ENCODE measurements at places on chromosomes 11 and 22. TPM values are rescaled to one million over a fixed set of nuclear protein-coding genes. Genes with fewer than 3 reads are reported as not detected.

- DNase-seq, result no peak
Measured at GRCh38 chr11:46207270-46207669, 70.2 kb upstream of the CREB3L1 start.

GRCh38 chr11:86313793-86314192 is 11.8 kb downstream of the HIKESHI start:
- DNase-seq, result no peak

CHST1 gene
- 0.57 TPM for total RNA-seq

CNTF gene
- total RNA-seq, result 3.5 TPM

- DNase-seq, result peak; percentile 79
Measured at GRCh38 chr11:61996933-61997332, 29.5 kb upstream of the FTH1 start.

DNA sequence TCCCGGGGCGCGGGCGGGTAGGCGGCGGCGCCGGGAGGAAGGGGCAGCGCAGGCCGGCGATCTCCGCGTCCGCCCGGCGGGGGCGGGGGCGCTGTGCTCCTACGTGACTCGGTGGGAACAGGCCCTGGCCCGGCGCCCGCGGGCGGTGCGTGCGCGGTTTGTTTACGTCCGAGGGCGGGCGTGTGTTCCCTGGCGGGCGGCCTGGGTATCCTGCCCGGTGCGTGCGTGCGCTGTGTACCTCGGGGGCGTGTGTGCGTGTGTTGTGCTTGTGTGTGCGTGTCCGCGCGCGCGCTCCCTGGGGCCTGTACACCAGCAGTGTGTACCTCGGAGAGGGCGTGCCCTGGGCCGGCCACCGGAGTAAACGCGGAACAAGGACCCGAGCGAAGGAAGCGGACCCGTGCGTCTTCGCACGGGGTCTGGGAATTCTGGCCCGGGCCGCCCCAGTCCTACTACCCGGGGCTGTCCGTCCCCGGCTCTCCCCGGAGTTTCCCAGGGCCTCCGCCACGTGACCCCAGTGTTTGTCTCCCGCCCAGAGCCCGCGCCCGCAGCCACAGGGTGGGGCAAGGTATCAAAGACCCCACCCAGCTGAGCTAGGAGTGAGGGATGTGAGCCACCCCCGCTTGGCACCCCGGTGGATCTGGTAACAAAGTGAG is 769 bp downstream of the MAFF start:
- DNase-seq, result peak; percentile 43

HEPN1 gene
- not detected for total RNA-seq

KCNK4 gene
- total RNA-seq, result 0.31 TPM

NCAM1 gene
- 2.2 TPM for total RNA-seq

DNA sequence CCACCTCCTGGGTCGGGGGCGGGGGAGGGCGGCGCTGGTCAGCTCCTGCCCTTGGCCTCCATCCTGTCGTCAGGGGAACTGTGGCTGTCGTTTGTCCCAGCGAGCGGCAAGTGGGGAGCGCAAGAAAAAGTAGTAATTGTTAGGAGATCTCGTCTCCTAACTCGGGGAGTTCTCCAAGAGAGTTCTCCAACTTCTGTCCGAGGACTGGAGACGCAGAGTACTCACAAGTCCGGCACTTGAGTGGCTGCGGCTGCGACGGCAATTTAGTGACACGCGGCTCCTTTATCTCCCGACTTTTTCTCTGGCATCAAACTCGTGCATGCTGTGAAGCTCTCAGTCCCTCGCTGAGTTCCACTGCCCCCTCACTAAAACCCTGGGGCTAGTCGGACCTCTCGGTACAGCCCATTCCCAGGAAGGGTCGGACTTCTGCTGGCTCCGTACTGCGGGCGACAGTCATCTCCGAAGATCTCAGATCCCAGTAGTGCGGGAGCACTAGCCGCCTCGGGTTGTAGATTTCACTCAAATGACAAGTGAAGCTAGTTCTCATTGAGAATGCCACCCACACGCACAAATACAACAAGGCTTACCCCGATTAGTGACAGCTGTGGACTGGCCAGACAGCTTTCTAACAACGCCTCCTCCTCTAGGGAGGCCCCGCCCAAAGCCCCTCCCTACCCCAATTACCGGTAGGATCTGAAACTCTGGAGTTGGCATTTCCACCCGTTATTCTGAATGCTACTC is at the start of gene PGR:
Gene PGR, minus strand, starts transcription at position 611 of the 741 bp plus-strand sequence. CDS start 743 bp downstream, outside the sequence.
- peak; percentile 49 for DNase-seq

DNA sequence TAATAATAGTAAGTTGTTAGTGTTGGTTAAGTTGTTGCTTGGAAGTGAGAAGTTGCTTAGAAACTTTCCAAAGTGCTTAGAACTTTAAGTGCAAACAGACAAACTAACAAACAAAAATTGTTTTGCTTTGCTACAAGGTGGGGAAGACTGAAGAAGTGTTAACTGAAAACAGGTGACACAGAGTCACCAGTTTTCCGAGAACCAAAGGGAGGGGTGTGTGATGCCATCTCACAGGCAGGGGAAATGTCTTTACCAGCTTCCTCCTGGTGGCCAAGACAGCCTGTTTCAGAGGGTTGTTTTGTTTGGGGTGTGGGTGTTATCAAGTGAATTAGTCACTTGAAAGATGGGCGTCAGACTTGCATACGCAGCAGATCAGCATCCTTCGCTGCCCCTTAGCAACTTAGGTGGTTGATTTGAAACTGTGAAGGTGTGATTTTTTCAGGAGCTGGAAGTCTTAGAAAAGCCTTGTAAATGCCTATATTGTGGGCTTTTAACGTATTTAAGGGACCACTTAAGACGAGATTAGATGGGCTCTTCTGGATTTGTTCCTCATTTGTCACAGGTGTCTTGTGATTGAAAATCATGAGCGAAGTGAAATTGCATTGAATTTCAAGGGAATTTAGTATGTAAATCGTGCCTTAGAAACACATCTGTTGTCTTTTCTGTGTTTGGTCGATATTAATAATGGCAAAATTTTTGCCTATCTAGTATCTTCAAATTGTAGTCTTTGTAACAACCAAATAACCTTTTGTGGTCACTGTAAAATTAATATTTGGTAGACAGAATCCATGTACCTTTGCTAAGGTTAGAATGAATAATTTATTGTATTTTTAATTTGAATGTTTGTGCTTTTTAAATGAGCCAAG is 2.7 kb downstream of the NEAT1 start:
- DNase-seq, result peak; percentile 41

- no peak for DNase-seq
Measured at GRCh38 chr11:134022748-134023147, 46.1 kb upstream of the JAM3 start.

DNA sequence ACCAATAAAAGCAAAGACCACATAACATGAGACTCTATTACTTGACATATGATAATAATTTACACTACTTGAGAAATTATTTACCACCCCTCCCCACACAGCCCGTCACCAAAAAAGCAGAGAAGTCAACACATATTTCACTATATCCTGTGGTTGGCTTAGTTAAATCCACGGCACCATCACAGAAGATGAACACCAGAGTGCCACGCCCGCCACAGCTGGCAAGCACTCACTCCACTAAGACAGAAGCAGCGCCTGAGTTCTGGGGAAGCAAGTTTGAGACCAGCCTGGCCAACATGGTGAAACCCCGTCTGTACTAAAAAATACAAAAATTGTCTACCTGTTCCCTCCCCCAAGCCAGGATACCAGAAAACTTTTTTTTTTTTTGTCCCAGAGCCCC is 53.1 kb downstream of the PACSIN2 start:
- no peak for DNase-seq

TTLL8 gene
- not detected for total RNA-seq

- DNase-seq, result no peak
Measured at GRCh38 chr22:24697621-24698082, 76.9 kb downstream of the PIWIL3 start.

- DNase-seq, result no peak
Measured at GRCh38 chr11:105610871-105611571, 1.1 kb downstream of the GRIA4 start.

- no peak for DNase-seq
Measured at GRCh38 chr11:85627332-85627997, at the start of gene DLG2. Gene DLG2 (minus strand): TSS chr11:85627344.

DNA sequence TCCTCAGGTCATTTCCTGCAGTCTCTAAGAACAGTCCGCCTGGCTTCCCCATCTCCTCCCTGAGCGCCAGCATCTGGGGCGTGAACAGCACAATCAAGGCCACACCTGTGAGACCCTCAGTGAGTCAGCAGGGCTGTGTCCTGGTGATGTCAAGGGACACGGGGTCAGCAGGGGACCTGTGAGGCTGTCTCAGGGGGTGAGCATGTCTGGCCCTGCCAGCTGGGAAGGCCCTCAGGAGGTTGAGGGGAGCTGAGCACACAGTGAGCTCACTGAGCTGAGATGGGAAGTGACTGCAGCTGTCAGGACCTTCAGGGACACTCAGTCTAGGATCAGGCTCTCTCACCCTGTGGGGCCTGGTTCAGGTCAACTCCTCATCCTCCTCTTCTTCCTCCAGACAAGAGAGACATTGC is 46.6 kb upstream of the VPREB1 start:
- DNase-seq, result no peak

GRCh38 chr11:73280626-73281025 is 8.5 kb downstream of the P2RY6 start:
- no peak for DNase-seq

- DNase-seq, result peak; percentile 94
Measured at GRCh38 chr11:58578136-58578634, 678 bp upstream of the ZFP91 start.

DNA sequence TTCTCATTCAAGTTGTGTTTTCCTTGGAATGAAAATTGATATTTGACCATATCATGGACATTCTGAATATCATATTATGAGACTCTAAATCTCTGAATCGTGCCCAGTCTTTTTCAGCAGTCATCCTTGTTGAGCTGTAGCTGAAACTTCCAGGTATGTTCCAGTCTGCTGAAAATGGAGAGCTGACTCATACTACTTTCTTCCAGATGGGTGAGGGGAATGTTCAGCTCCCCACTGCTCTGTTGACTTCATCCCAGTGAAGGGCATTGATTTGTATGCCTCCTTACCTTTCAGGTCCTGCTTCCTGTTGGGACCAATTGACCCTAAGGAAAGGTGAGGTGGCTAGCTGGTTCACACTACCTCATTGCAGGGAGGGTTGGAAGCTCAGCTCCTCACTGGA is 3.5 kb downstream of the OR5P2 start:
- DNase-seq, result no peak

GRCh38 chr11:96144553-96144952 is 198.4 kb downstream of the MAML2 start:
- DNase-seq, result no peak

GRAP2 gene
- not detected for total RNA-seq

DNA sequence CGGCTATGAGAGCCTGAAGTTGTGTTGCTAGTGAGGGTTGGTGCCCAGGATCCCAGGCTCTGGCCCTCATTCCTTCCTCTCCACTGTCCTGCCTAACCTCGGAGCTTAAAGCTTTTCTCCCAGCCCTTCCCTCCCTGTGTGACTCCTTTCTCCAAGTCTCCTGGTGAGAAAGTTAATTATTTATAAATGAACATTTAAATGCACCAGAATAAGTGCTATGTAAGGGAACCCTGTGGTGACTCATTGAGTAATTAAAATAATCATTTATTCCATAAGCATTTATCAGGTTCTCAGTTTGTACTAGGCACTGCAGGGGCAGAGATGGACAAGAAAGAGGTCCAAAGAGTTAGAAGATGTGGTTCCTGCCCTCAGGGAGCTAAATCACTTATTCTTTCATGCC is 89.1 kb upstream of the ISX start:
- DNase-seq, result no peak

RIC3 gene
- 23.7 TPM for total RNA-seq

DNA sequence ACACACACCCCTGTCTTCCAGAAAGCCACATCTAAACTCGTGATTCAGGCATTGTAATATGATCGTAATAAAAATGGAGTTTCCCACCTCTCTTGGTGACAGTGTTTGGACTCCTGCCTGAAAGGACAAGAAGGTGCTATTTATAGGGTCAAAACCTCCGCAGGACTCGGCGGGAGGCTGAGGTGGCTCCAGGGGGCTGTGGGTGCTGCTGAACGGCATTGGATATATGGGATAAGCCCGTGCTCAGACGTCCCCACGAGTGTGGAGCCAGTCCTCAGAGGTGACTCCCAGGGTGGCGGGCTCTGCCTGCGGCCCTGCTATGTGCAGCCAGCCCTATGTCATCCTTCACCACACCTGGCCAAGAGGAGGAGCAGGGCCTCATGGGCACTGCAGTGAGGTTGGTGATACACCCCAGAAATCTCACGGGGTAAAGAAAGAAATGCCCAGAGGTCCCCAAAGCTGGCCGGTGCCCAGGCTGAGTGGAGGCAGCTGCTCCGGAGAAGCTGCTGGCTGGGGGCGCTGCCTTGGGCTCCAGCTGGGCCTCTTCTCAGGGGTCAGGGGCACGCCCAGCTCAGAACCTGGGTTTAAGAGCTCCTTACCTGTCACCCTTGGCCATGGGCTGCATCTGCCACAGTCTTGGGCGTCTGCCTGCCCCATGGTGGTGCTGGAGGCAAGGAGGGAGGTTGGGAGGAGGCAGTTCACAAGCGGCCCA is 5.1 kb upstream of the OSBPL5 start:
- DNase-seq, result no peak

GRCh38 chr11:69915501-69916250 is 96.5 kb upstream of the FGF3 start:
- DNase-seq, result peak; percentile 82

OR2D2 gene
- total RNA-seq, result 0.26 TPM

- DNase-seq, result no peak
Measured at GRCh38 chr11:73664877-73665276, 18.5 kb downstream of the PLEKHB1 start.

ESAM gene
- 0.92 TPM for total RNA-seq

- DNase-seq, result peak; percentile 46
Measured at GRCh38 chr22:25959818-25960774, 209.2 kb upstream of the SEZ6L start.

GRCh38 chr22:20173772-20174171 is 22.9 kb upstream of the CCDC188 start:
- DNase-seq, result no peak

- no peak for DNase-seq
Measured at GRCh38 chr11:74686792-74687191, 44.4 kb downstream of the CHRDL2 start.

TRPM5 gene
- total RNA-seq, result not detected

INCENP gene
- total RNA-seq, result 99.9 TPM

PRG3 gene
- not detected for total RNA-seq

DNA sequence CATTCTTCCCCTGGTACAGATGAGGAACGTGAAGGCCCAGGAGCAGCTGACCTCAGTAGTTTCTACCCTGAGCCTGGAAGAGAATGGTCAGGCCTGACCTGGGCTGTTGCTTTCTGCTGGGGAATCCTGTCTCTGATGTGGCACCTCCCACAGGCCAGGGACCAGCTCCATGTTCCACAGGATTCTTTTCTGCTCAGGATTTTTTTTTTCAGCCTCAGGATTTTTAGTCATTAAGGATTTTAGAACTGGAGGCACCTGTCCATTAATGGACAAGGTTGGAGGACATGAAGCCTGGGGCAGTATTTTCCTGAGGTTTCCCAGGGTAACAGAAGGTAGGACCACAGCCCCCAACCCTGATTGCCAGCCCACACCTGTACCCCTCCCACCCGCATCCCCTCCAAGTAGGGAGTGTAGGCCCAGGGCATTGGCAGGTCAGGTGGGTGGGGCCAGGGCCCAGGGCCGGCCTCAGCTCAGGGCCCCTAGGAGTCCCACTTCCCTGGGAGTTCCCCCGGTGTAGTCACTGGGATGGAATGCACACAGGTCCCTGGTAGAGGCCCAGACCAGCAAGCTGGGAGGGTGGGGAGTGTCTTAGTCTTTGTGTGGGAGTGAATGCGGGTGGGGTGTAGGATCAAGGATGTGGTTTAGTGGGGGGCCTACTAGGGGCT is 16.1 kb downstream of the BIK start:
- no peak for DNase-seq

Measured in H9 (cell line).